ENCODE measurements at places on chromosomes 11 and 22. TPM values are rescaled to one million over a fixed set of nuclear protein-coding genes. Genes with fewer than 3 reads are reported as not detected.

DNA sequence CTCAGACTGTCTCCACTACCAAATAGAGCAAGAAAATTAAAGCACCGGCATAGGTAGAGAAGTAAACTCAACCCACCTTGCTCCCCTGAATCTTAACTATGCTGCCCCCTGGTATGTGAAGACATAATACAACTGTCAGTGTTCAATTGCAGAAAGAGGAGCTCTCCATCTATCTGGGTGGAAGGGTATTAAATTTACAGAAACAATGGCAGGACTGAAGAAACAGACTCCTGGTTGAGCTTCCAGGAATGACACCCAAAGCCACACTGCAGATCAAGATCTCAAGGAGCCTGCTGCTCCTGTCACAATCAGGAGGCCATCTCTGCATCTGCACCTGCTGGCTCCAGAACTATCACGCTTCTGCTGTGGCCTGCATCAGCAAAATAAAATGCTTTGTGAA, 132.1 kb upstream of the BMAL1 start:
- DNase-seq: no peak

DCHS1 gene
- 16.5 TPM for total RNA-seq

DNA sequence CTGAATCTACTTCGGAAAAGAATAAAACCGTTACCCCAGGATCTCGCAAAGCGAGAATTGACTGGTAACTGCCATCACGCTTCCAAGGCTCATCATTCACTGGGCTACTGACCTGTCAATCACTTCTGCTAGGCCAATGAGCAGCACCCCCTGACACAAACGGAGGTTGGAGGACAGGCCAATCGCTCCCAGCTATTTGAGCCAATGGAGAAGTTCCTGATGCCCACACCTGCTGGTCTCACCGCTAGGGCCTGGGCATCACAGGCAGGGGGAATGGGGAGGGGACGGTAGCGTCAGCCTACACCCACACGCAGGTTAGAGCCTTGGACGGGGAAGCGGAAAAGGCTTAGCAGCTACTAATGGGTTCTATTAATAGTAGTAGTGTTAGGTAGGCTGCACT, 56.7 kb upstream of the CHST1 start:
- DNase-seq: no peak

GRCh38 chr11:115030166-115030565, 351.8 kb downstream of the NXPE2 start:
- no peak for DNase-seq

KIRREL3 gene
- total RNA-seq: not detected

DNA sequence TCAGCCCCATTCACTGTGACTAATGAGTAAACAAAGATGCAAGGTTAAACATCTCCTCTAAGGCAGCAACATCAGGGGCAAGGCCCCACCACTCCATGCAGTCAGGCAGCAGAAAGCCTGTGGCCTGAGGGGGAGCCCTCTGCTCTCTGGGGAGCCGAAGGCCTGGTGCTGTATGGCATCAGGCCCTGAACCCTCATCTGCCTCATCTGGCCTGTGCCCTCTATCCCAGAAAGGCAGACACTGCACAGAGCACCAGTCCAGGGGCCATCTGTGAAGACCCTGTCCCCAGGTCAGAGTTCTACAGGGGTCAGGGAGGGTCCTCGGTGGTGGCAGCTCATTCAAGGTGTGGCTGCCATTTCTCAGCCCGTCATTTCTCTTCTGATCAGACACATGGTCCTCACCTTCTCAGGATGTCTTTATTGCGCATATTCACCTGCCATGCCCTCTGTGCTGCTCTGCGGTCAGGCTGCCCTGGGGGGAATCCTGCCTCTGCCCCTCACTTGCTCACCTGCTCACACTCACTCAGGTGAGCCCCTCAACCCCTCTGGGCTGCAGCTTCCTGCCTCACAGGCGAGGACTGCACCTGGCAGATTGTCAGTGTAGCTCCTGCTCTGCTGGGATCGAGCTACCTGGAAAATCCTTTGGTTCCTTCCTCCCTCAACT, 103.1 kb upstream of the PITPNB start:
- DNase-seq: peak; percentile 21

- no peak for DNase-seq
Measured at GRCh38 chr22:26027341-26027740, 141.9 kb upstream of the SEZ6L start.

DNA sequence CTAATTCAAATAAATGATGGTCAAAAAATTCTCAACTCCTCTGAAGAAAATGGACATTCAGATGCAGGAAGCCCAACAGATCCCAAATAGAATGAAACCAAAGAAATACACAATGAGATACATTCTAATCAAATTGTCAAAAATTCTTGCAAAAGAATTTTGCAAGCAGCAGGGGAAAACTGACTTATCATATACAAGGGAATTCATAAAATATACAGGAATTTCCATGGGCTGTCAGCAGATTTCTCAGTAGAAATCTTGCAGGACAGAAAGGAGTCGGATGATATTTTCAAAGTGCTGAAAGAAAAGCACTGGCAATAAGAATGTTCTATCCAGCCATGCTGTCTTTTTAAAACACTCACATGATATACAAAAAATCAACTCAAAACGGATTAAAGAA, 194.6 kb upstream of the ZC3H12C start:
- DNase-seq: no peak

GRCh38 chr11:65053827-65054508, 4.4 kb downstream of the NAALADL1 start:
- no peak for DNase-seq

DNA sequence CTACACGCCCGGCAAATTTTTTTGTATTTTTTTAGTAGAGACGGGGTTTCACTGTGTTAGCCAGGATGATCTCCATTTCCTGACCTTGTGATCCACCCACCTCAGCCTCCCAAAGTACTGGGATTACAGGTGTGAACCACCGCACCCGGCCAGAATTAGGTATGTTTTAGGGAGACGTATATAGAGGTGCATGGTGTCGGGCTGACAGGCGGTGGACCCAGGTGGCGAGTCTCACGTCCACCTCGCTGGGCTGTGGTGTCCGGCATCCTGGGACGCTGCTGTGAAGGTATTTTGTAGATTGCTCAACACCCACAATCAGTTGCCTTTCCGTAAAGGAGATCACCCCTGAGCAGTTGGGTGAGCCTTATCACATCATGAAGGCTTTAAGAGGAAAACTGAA, 728.6 kb downstream of the BRD1 start:
- no peak for DNase-seq

DNA sequence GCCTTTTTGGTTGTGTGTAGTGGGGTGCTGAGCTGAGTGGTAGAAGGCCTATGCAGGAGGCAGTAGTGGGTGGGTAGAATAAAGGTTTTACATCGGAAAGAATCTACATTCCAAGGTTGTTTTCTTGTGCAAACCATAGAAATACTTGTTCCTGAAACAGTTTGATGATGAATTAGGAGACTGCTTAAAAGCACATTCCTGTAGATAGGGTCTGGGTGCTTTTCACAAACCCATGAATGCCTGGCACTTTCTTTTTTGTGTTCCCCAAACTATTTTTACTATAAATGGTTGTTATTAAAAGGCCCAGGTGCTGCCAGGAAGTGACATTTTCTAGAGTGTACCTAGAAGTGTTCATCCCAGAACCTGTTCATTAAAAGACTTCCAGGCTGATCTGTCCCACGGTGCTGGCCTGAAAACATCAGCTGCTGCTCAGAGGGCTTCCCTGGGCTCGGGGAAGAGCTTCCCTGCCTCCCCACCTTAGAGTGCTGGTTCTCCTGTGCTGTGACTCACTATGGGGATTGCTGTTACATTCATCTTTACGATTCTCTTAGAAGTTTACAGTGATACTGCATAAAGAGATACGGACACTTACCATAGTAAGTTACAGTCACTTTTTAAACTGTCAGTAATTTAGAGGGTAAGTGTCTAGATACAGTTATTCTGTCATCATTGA, 27.9 kb downstream of the PPFIA1 start:
- no peak for DNase-seq

DNA sequence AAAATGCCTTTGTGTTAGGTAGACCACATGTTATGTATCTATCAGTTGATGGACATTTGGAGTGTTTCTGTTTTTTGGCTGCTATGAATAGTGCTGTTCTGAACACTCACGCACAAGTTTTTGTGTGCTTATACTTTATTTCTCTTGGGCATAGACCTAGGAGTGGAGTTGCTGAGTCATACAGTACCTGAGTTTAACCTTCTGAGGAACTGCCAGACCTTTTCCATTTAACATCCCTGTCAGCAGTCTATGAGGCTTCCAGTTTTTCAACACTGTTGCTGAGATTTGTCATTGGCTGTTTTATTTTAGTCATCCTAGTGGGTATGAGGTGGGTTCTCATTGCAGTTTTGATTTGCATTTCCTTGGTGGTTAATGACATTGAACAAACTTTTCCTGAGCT, 4.4 kb downstream of the CTTN start:
- DNase-seq: no peak

TMEM126B gene
- 104 TPM for total RNA-seq

DNA sequence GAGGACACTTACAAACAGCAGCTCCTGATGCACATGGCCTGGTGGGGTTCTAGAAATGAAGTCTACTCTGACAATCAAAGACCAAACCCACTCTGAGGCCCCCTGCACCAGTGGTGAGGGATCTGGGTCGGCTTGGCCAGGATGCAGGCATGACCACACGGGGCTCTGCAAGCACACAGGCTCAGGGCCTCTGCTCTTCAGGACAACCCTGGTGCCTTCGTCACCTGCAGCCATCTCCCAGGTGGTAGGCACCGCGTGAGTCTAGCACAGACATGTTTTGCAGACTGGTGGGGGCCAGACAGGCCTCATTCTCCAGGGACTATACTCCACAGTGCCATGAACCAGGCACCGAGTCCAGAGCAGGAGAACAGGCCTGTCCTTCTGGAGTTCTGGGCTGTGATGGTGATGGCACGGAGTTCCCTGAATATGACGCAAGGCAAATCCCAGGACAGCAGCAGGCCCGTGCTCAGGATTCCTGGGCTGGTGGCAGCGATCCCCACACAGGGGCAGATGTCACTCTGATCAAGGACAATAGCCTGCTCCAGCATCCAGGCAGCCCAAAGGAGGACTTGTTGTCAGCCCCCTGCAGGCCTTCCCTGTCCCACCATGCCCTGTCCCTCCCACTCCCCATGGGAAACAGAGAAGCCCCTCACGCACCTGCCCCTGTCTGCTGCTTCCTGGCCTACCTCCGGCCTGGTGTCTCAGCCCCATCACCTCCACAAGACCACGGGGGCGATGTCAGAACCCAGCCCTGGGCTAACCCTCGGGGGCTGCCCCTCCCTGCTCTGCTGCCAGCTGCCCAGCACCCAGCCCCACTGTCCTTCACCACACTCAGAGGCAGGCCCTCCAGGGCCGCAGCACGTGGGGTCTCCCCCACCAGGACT, 36.1 kb downstream of the GNB1L start:
- DNase-seq: no peak

DTX4 gene
- 19.7 TPM for total RNA-seq

RFPL1 gene
- total RNA-seq: not detected

DNA sequence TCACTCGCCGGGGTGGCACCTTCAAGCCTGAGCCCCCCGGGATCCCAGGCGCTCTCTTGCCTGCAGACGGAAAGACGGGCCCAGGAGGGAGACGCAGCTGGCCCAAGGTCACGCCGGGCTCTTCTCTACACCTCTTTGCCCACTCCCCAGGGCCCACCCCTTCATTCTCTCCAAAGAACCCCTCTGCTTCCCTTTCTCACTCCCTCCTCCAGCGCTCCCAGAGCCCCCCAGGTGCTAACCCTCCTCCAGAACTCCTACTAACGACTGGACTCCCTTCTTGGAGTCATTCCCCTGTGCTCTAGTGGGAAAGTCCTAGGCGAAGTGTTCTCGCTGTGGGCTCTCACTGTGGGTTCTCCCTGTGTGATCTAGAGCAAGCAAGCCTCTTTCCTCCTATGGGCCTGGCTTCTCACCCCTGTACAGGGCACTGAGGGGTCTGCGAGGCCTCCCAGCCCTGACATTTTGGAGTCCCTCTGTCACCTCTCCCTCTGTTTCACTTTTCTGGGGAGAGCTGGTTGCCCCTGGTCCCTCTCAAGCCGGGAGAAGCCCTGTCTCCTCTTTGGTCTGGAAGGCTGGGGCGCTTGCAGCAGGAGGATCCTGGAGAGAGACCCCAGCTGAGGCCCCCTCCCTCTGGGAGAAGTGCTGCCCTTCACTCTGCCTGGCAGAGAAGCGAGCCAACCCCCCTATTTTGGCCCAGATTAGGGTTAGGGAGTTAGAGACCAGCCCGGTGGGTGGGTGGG, 858 bp downstream of the OAF start:
- no peak for DNase-seq

GRCh38 chr11:126310992-126311310, 7.1 kb downstream of the DCPS start:
- no peak for DNase-seq

LYVE1 gene
- 10.7 TPM for total RNA-seq

DNA sequence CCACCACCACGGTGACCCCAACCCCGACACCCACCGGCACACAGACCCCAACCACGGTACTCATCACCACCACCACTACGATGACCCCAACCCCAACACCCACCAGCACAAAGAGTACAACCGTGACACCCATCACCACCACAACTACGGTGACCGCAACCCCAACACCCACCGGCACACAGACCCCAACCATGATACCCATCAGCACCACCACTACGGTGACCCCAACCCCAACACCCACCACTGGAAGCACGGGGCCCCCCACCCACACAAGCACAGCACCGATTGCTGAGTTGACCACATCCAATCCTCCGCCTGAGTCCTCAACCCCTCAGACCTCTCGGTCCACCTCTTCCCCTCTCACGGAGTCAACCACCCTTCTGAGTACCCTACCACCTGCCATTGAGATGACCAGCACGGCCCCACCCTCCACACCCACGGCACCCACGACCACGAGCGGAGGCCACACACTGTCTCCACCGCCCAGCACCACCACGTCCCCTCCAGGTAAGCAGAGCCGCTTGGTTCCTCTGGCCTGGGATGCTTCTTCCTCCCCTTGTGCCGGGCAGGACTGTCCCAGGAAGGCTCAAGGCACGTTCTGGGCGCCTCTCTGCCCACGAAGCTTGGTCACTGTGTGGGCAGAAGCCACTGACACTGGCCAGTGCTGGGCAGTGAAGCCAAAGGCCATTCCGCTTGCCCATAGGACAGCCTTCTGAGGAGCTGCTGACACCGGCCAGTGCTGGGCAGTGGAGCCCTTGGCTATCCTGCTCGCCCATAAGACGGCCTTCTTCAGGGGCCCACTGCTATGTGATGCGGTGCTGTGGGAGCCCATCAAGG, 25.1 kb downstream of the MUC2 start:
- no peak for DNase-seq

DNA sequence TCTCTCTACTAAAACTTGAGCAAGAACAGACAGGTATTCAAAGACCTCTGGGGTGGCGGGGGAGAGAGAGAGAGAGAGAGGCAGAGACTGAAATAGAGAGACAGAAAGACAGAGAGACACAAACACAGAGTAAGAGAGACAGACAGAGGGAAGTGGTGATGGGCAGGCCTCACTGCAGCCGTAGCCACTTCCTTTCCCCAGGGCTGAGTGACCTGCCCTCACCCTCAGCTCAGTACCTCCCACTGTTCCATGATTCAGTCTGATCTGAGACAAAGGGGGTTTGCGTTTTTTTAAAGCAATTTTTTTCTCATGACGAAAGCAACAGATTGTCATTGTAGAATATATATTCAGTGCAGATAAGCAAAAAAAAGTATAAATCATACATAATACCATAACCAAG, 607.9 kb upstream of the B3GAT1 start:
- no peak for DNase-seq

MRGPRF gene
- 89.5 TPM for total RNA-seq

LDHAL6A gene
- not detected for total RNA-seq

LZTR1 gene
- 21.6 TPM for total RNA-seq

GRCh38 chr11:47288066-47288465, 18.1 kb downstream of the MADD start:
- no peak for DNase-seq

GRCh38 chr11:75576499-75576918, 14.5 kb downstream of the SERPINH1 start:
- peak; percentile 48 for DNase-seq

GRCh38 chr11:108891143-108891542, 226.3 kb downstream of the DDX10 start:
- DNase-seq: no peak

FAM180B gene
- total RNA-seq: 1.2 TPM

CDC42BPG gene
- total RNA-seq: 32.5 TPM
